ENCODE measurements at places on chromosomes 6 and 20. TPM values are rescaled to one million over a fixed set of nuclear protein-coding genes. Genes with fewer than 3 reads are reported as not detected.
A peak's percentile ranks its signal among the peaks of the same experiment; 100 is the strongest.

FABP7 gene
- total RNA-seq: not detected

- peak overlapping the region; percentile 82 for H3K27ac ChIP-seq
- DNase-seq: no peak
- no peaks in the 10 kb centered on the region for H3K4me1 ChIP-seq
- no peak overlapping the region for H3K4me3 ChIP-seq
These were observed 83.7 kb downstream of the TMEM242 start for GRCh38 chr6:157239671-157240058.

GRCh38 chr20:53611449-53611894 lies 17.8 kb upstream of the ZNF217 start:
- H3K27me3 ChIP-seq: no peaks in the 10 kb centered on the region
- DNase-seq: no peak
- no peak overlapping the region for H3K4me3 ChIP-seq
- peak overlapping the region; percentile 11 for H3K27ac ChIP-seq

GRCh38 chr6:46788791-46789190 lies 4.4 kb upstream of the MEP1A start:
- no peak for DNase-seq
- H3K27me3 ChIP-seq: no peaks in the 10 kb centered on the region
- H3K27ac ChIP-seq: no peak overlapping the region
- H3K4me1 ChIP-seq: no peaks in the 10 kb centered on the region
- no peak overlapping the region for H3K4me3 ChIP-seq

- H3K4me1 ChIP-seq: no peaks in the 10 kb centered on the region
- no peak overlapping the region for H3K27ac ChIP-seq
- no peak for DNase-seq
- H3K27me3 ChIP-seq: no peaks in the 10 kb centered on the region
- H3K4me3 ChIP-seq: no peak overlapping the region
These were observed 230.5 kb upstream of the KHDRBS2 start for GRCh38 chr6:62516291-62517141.

Measured in kidney (tissue), 22 donors.